ENCODE measurements at places on chromosomes 16 and 17.
A peak's percentile ranks its signal among the peaks of the same experiment; 100 is the strongest.

- DNase-seq, result peak; percentile 49
Observed at GRCh38 chr16:66408163-66409048, 18.7 kb upstream of the BEAN1 start.

GRCh38 chr17:6305613-6306360 is 129.1 kb downstream of the AIPL1 start:
- DNase-seq, result no peak

- DNase-seq, result no peak
Observed at GRCh38 chr17:73029991-73030390, 62.5 kb downstream of the SLC39A11 start.

GRCh38 chr17:301681-302299 is 50.8 kb downstream of the RPH3AL start:
- DNase-seq, result no peak

- DNase-seq, result no peak
Observed at GRCh38 chr16:20829536-20829935, 23.2 kb downstream of the REXO5 start.

GRCh38 chr16:12296406-12296805 is 319.9 kb downstream of the SNX29 start:
- no peak for DNase-seq

- no peak for DNase-seq
Observed at GRCh38 chr16:79876332-79876730, 275.8 kb upstream of the MAF start.

DNA sequence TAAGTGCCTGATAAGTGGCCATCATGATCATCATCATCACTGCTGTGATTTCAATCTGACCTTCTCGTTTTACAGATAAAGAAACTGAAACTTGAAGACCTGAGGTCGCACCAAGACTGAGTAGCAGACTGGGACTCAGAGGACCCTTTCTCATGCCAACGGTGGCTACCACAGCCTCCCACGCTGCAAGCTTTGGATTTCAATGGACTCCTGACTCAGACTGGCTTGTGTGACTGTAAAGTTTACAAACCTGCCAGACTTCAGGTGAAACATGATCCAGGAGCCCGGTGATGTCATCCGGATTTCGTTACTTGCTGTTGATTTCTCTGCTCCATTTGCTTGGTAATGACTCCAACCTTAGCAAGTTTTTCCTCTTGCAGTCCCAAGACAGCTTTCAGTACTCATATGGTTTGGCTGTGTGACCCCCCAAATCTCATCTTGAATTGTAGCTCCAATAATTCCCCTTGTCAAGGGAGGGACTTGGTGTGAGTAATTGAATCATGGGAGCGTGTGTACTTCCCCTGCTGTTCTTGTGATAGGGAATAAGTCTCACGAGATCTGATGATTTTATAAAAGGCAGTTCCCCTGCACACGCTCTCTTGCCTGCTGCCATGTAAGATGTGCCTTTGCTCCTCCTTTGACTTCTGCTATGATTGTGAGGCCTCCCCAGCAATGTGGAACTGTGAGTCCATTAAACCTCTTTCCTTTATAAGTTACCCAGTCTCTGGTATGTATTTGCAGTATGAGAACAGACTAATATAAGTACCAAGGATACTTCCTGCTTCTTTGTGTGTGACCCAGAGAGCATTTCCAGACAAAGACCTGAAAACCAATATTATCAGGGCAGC is 26.7 kb upstream of the IRX6 start:
- DNase-seq, result no peak

GRCh38 chr17:35477248-35477647 is 28.7 kb upstream of the SLFN13 start:
- no peak for DNase-seq

GRCh38 chr16:76943921-76944320 is 247.1 kb upstream of the MON1B start:
- no peak for DNase-seq

DNA sequence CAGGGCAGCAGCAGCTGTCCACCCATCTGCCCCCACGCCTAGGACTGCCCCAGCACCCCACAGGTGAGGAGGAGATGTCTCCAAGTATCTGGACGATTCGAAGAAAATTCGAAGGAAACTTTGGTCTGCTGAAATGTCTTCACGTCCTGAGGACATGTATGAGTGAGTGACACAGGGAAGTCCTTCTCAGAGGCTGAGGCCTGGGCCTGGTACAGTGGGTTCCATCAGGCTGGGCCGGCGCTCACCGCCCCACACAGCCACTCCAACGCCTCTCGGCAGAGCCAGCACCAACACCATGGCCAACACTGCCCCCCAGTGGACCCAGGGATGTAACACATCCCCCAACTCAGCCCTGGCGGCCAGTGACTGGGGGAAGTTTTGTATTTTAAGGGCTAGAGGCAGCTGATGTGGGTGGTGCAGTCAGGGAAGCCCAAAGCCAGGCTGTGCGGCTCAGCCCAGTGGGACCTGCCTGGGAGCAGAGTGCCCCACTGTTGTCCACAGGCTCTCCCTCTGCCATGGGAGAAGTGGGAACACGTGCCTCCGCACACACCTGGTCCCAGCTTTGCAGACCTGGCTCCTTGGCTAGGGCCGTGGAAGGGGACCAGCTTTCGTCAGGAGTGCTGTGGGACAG is 55.8 kb upstream of the FASN start:
- DNase-seq, result peak; percentile 87

- DNase-seq, result no peak
Observed at GRCh38 chr17:3918372-3919122, 2.3 kb upstream of the P2RX1 start.

- no peak for DNase-seq
Observed at GRCh38 chr17:72193391-72194106, 72.7 kb downstream of the SOX9 start.

DNA sequence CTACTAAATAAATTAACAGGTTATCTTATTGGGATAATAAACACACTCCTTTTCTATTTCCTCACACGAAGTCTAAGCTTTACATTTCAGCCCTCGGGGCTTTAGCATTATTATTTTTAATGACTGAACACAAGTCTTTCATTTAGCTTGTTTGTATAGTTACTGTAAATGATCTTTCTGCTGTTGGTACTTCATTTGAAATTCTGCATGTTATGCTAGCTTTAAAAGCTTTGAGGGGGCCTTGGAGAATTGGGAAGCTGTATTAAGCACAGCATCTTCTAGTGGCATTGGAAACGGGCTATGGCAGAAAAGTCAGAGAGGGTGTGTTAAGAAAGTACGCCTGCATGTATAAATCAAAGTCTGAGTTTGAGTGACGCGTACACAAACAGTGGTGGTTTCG is 243.7 kb downstream of the FTO start:
- DNase-seq, result no peak

DNA sequence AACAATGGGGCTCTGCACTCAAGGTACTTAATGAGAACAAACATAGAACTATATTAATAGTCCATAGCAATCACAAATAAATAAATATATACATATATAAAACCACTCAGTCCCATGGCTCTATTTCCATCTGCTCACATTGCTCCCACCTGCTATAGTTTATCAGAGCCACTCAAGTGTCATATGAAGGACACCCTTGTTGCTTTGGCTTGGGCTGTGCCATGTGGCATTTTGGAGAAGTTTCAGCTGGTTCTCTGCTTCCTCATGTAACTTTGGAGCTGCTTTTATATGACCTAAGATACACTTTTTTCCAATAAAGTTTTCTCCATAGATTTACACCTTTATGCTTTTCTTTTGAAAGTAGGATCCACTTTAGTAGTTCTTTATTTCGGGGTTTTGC is 126.4 kb downstream of the KCNJ2 start:
- DNase-seq, result no peak

- no peak for DNase-seq
Observed at GRCh38 chr17:17110520-17110919, 68.3 kb downstream of the MPRIP start.

- DNase-seq, result no peak
Observed at GRCh38 chr16:73131156-73131862, 83.4 kb upstream of the ZFHX3 start.

GRCh38 chr16:96935-97381 is 18.9 kb downstream of the MPG start:
- DNase-seq, result peak; percentile 92

DNA sequence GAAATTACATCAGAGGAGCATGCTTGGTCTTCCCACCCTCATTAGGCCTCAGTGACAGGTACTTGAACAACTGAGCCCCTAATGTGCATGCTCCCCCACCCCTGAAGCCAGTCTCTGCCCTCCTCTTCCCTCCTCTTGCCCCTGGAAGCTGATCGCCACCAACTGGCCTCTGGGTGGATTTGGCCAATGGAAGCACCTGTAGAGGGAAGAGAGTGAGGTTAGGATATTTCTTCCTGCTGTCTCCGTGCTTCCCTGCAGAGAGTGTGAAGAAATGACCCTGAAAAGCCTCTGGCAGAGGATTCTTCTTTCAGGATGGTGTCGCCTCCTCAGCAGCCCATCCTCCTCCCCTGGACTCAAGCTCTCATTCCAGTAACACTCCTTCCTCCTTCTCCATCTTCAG is 5.9 kb upstream of the CBLN1 start:
- no peak for DNase-seq

DNA sequence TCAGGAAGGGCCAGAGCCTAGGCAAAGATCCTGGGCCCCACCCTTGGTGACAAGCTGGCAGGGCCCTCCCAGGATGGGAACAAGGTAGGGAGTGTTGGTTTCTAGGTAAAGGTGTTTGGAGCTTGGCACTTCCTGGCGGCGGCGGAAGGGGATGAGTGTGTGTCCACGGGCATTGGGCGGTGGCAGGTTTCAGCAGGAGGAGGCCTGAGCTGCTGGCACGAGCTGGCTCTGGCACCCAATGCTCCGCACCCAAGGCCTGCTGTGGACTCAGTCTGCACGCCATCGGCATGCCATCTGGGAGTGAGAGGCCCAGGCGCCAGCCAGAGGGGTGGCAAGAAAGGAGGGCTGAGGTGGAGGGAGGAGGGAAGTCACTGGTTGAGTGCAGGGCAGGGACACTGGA is 46.9 kb upstream of the TAC4 start:
- no peak for DNase-seq

DNA sequence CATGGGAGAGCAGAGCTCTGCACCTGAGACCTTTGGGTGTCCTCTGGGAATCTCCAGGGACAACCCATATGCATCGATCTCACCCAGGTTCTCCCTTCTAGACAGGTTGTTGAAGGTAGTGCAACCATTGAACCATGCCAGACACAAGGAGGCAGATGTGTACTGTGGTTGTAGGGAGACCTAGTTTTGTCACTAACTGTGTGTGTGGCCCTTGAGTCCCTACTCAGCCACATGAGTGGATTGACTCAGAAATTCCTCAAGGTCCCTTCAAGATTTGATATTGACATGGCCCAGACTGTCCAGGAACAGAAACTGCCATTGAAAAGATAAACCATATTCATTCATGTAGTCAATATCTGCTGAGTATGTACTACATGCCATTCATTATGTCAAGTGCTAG is 396.4 kb upstream of the CCL2 start:
- DNase-seq, result no peak

GRCh38 chr16:6113749-6114148 is 1016.2 kb upstream of the EEF2KMT start:
- no peak for DNase-seq

DNA sequence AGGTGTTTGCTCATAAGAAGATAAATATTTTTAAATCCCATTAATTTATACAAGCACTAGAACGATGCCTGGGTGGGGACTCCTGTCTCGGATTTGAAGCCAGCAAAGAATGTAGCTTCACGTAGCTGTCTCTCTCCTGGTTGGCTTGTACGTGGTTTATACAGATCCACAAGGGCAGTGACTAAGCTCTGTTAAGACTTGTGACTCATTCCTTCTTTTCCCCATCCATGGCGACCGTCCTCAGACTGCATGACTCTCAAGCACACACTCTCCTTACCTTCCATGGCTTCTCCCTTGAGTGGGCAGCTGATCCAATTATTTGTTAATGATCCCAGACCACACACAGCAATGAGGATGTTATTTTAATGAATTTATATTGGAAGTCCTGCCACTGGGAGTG is 679.7 kb upstream of the SOX9 start:
- no peak for DNase-seq

DNA sequence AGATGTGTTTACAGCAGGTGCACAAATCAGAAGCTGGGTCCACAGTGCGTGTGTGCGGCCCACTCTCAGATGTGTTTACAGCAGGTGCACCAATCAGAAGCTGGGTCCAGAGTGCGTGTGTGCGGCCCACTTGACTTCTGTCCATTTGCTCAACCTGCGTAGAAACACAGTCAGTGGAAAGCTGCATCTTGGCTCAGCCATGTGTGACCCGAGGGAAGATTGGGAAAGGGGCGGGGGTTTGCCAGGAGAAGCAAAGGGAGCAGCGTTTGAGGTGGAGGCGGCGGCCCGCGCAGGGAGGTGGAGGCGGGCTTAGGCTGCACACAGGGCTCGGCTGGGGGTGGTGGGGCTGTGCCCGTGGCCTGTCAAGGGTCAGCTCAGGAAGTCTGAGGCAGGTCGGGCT is 4.3 kb downstream of the CTU2 start:
- DNase-seq, result no peak

Measured in activated CD4-positive, alpha-beta T cell treated with anti-CD3 and anti-CD28 coated beads for 48 hours (primary cell).